ENCODE measurements at places on chromosomes 1 and 21. TPM values are rescaled to one million over a fixed set of nuclear protein-coding genes. Genes with fewer than 3 reads are reported as not detected.

- no peak for DNase-seq
These were observed 53.9 kb downstream of the NENF start for GRCh38 chr1:212486619-212486975.

- peak; percentile 70 for DNase-seq
These were observed 29.4 kb upstream of the CD2 start for GRCh38 chr1:116724765-116725375.

DNA sequence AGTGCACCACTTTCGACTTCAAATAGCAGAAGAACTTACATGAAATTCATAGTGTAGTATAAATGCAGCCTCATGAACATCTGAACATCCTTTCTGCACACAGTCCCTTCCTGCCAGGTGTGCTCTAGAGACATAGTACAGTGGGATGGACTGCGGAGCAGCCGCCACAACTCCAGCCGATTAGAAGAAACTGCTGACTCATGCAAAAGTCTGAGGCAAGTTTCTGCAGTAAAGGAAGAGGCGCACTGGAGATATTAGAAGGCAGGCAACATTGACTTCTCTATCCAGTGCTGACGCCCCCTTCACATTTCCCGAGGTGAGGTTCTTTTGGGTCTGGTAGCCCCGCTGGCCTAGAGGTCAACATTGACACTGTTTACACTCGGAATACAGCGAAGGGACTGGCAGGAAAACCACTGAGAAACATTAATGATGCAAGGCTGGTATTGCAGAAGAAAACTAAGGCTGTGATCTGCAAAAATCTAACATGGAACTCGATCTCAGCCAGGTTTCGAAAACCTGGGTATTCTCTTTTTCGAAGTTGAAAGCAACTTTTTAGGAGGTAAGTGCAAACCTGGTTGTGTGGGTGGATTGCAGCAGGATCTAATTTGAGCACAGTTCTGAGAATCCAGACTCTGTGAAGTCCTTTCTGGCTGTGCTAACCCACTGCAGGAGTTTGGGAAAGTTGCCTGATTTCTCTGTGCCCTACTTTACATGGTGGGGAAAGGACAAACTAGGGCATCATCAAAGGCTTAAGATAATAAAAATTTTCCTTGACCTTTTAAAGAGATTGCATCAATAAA, 90.7 kb downstream of the CDC7 start:
- DNase-seq, result no peak

DNA sequence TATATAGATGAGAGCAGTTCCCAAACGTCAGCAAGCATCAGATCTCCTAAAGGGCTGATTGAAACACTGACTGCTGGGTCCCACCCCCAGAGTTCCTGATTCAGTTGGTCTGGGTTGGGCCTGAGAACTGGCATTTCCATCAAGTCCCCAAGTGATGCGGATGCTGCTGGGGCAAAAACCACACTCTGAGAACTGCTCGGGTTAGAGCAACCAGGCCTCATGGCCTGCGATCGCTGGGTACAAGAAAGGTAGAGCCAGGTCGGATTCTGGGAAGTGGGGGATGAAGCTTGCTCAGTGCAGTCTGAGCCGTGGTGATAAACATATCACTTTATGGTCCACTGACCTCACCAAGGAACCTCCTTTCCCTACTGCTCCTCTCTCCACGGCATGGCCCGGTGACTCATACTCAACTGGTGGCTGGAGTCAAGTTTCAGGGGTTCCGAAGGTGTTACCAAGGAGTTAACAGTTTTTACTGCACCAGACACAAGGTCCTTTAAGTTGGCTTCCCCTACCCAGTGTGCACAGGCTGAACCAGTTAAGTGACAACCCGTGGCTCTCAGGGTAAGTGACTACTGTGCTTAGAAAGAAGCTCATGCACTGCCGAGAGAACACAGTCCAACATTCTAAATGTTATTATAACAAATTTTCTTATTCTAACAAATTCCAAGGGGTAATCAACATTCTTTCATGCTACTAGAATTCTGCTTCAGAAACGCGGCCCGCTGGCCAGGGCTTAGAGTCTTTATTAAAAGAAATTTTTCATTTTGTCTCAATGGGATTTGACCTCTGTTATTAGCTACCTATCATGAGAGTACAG, 153.5 kb downstream of the TGFBR3 start:
- DNase-seq, result peak; percentile 97

DNA sequence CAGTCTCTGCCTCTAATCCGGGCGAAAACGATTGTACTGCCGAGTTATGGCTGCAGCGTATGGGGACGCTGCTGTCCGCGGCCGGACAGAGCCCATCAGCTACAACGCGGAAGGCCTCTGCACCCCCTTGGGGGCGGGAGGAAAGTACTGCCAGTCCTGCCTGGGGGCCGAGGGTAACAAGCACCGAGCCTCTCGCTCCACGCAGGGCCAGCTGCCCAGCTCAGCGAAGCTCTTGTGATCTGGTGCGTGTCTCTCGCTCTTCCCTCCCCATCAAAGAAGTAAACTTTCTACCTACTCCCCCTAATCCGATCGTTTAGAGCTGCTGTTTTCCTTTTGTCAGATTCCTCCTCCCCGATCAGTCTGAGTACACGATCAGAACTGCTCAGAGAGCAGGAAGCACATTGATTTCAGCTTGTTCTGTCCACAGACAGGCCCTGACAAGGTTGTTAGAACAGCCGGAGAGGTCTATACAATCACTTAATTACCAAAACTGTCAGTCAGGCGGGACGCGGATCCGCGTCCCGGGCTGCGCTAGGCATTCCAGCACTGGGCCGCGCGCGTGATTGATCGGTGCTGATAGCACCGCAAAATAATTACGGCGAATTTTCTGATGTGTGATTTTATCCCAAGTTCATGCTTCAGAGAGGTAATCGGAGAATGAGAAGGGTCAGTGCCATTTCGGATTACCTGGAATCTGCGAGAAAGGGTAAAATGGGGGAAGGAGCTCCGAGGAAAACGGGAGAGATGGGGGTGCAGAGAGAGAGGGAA, 8.7 kb upstream of the BARHL2 start:
- DNase-seq, result no peak

DNA sequence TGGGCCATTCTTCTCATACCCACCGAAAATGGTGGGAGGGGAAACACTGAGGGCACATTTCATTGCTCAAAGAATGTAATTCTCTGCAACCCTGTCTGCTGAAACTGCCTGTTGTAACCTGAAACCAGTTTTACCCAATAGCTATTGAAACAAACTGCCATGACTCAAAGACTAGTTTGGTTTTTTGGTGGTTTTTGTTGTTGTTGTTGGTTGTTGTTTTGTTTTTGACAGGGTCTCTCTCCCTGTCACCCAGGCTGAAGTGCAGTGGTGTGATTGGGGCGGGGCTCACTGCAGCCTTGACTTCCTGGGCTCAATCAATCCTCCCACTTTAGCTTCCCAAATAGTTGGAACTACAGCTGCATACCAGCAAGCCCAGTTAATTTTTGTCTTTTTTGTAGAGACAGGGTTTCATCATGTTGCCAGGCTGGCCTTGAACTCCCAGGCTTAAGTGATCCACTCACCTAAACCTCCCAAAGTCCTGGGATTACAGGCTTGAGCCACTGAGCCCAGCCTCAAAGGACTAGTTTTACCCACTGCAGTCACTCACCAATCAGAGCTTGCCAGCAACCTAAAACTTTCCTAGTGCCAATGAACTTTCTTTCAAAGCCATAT, 2.1 kb upstream of the IPP start:
- DNase-seq, result no peak

GRCh38 chr1:234884701-234885100, 243.9 kb downstream of the TOMM20 start:
- DNase-seq, result no peak

- no peak for DNase-seq
These were observed 168.4 kb upstream of the C21orf91 start for GRCh38 chr21:17987382-17988101.

S100A2 gene
- total RNA-seq, result 88.6 TPM

DTL gene
- total RNA-seq, result 28.7 TPM

RIMS3 gene
- 0.74 TPM for total RNA-seq

Measured in Daoy (cell line).